CD4-positive, alpha-beta T cell treated with Interleukin-10 for 1 hour (primary cell): ENCODE measurements at places on chromosomes 11 and 22.

- no peak for DNase-seq
Observed at GRCh38 chr11:131108760-131109159, 192.5 kb upstream of the SNX19 start.

GRCh38 chr11:131354251-131354701, 16.1 kb upstream of the NTM start:
- no peak for DNase-seq

DNA sequence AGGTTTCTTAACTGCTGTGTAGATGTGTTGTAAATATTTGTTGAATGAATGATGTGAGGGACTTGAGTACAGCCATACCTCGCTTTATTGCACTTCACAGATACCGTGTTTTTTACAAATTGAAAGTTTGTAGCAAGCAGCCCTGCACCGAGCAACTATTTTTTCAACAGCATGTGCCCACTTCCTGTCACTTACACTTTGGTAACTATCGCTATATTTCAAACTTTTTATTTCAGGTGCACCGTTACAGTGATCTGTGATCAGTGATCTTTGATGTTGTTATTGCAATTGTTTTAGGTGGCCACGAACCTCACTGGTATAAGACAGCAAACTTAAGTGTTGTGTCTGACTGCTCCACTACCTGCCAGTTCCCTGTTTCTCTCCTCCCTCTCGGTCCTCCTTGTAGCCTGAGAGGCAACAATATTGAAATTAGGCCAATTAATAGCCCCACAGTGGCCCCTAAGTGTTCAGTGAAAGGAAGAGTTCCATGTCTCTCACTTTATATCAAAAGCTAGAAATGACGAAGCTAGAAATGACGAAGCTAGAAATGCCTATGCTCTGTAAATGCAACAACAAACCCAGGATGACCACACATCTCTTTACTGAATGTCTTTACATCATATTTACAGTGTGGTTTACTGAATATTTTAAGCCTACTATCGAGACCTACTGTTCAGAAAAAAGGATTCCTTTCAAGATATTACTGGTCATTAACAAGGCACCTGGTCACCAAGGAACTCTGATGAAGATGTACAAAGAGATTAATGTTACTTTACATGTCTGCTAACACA, 1.0 kb downstream of the SFI1 start:
- DNase-seq, result peak; percentile 60

DNA sequence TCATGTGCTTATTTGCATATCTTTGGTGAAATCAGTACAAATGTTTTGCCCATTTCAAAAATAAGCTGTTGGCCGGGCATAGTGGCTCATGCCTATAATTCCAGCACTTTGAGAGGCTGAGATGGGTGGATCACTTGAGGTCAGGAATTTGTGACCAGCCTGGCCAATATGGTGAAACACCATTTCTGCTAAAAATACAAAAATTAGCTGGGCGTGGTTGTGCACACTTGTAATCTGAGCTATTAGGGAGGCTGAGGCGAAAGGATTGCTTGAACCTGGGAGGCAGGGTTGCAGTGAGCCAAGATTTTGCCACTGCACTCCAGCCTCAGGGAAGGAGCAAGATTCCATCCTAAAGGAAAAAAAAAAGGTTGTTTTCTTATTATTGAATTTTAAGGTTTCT, 136.0 kb downstream of the SWAP70 start:
- no peak for DNase-seq

DNA sequence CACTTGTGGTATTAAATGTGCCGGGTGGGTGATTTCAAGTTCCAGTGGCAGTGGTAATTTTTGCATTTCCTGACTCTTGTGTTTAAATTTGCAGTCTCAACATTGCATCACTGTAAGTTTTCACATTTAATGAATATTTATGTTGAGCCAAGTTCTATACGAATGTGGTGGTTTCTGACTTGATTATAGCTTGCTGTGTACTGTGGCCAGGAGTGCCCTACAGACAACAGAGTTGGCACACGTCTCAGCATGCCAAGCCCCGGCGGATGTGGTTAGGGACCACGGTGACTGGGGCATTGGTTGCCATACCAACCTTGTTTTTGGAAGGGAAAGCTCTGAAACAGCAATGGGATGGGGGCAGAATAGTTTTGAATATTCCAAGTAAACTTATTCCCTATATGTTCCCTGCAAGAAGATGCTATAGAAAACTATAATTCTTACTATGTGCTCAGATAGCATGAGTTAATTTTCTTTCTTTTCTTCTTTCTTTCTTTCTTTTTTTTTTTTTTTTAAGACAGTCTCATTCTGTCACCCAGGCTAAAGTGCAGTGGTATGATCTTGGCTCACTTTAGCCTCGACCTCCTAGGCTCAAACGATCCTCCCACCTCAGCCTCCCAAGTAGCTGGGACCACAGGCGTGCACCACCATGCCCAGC, 16.0 kb downstream of the ZNRF3 start:
- DNase-seq, result peak; percentile 52

DNA sequence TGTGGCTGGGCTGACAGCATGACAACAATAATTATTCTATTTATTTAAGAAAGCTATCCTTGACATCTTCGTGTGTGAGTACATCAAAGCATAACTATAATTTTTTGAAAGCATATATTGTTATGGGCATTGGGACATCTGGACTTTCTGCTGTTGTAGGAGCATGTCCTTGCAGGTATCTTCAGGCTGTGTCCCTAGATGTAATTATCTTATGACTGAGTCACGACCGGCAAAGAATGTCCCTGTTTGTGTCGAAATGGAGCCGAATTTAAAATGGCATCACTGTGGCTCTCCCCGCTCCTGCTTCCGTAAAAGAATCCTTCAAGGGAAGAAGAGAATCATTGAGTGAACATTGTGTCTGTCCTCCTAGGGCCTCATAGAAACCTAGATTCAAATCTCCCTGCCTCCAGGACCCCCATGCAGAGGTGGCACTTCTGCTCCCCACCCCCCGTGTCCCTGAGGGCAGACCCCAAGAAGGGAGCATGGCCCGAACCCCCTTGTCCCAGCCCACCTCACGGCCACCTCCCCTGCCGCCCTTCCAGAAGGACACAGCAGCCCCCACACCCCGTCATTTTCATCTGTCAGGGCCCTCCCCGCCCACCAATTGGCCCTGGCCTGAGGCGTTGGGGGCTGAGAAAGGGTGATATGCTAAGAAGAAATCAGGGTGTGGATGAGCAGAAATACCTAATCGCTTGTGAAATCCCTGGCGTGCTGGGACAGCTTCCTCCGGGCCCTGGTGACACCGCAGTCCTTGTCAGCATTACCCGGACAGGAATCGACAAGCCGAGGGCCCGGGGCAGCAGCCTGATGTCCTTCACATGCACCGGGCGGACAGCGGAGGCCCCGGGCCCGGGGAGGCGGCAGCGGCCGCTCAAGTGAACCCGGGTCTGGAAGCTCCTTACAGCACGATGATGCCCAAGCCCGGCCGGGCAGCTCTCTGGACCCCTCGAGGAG, 48.6 kb upstream of the SLC22A12 start:
- DNase-seq, result no peak

DNA sequence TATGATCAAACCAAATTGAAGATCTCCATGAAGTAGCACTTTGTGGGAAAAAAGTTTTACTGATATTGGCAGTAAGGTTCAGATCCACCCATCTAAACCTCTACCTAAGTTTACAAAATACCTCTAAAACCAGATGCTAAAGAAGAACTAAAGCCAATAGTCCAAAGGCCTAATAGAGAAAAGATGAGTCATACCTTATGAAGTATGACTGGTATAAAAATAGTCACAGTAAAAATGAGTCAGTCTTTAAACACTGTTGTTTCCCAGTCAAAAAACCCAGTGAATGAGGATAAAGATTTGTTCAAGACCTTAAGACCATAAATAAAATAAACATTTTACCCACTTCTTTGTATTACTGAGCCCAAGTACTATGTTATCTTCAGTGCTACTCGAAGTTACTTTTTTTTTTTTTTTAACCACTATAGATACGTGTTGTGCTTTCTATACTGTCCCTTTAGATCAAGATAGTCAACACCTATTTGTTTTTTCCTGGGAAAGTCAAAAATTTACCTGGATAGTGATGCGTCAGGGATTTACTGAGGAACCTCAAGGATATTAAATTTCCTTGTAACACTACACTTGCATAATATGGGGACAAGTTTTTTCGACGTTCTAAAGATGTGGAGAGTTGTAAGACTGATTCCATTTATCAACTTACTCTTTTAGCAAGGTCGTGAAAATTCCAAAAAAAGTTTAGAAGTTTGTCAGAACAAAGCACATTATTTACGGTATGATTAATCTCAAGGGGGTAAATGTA, 87.3 kb downstream of the CCDC73 start:
- no peak for DNase-seq

GRCh38 chr11:128515086-128515485, 72.3 kb downstream of the ETS1 start:
- peak; percentile 54 for DNase-seq

- DNase-seq, result no peak
Observed at GRCh38 chr11:110896358-110896757, 184.1 kb upstream of the ARHGAP20 start.

DNA sequence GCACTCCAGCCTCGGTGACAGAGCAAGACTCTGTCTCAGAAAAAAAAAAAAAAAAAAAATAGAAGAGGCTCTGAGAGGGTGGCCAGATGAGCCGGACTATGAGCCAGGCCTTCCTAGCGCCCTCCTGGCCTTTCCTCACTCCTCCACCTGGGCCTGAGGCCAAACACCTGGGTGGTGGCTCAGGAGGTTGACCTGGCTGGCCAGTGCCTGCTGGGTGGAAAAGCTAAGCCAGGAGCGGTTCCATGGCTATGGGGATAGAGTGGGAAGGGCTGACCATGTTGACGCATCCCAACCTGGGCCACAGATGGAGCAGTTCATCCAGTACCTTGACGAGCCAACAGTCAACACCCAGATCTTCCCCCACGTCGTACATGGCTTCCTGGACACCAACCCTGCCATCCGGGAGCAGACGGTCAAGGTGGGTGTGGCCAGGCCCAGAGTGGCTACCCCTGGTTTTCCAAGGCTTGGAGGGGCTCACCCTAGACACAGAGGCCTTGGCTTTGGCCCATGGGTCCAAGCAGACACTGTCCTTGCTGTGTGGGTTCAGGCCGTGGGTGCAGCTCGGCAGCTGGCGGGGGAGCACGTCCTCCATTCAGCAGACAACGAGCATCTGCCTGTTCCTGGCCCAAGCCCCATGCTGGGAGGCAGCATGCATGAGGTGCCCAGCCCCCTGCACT, 7.6 kb downstream of the SCYL1 start:
- no peak for DNase-seq

GRCh38 chr11:116466191-116466590, 306.6 kb downstream of the BUD13 start:
- no peak for DNase-seq

- no peak for DNase-seq
Observed at GRCh38 chr11:40732132-40732531, 727.3 kb downstream of the LRRC4C start.

DNA sequence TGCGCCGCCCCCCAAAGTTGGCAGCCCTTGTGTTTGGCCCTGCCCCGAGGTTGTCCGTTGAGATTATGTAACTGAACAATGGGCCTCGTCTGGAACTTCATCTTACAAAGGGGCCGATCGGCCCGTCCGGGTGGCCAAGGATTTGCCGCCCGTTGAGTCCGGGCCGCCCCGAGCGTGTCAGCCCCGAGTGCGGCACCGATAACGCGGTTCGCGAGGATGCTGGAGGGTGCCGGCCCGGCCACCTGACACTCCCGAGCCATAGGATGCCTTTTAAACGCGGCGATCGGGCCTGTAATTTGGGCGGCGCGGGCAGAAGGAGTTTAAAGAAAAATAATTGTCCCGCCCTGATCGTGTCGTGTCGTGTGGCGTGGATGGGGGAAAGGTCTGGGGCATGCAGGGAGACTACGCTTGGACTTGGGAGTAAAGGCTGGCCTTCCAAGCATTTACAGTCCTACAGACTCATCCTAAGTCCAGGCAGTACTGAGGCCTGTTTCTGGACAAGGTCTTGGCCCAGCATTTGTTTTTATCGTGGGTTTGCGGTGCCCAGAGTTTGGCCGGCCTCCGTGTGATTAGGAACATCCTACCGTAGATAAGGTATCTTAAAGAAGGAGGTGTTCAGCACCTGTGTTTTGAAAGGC, 1.3 kb downstream of the WEE1 start:
- peak; percentile 32 for DNase-seq

DNA sequence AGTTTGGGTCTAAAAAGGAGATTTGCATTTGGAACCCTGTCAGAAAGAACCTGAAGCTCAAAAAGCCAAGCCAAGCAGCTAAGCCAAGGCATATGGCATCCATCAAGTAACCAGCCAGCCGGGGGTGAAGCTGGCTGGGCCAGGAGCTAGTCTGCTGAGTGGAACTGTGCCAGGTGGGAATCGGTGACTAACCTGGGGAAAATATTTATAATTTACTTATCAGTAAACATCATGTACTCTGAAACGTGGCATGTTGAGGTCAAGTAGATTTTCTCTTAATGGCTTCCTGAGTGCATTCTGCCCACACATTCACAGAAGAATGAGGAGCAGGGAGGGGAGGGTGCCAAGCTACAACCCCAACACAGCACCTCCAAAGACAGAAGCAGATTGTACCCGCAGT, 70.5 kb upstream of the SESN3 start:
- no peak for DNase-seq

GRCh38 chr11:6602096-6602940, 1.1 kb downstream of the RRP8 start:
- DNase-seq, result no peak

GRCh38 chr22:31141551-31141950, 1.2 kb upstream of the PLA2G3 start:
- no peak for DNase-seq

DNA sequence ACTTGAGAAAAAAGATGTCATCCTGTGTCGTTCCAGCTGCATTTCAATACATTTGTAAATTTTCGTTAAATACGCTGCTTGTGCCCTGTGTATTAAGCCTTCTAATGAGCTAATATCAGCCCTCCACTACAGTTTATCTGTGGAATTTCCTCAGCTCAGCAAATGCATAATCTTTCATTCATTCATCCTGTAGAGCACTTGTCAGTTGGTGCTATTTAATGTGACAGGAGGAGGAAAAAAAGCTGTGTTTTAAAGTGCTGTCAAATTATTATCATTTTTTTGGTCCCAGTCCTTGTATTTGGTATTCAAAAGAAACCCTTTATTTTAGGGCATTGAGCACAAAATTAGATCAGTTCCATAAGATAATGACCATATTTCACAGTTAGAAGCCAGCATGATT, 184.7 kb downstream of the FAT3 start:
- DNase-seq, result no peak

DNA sequence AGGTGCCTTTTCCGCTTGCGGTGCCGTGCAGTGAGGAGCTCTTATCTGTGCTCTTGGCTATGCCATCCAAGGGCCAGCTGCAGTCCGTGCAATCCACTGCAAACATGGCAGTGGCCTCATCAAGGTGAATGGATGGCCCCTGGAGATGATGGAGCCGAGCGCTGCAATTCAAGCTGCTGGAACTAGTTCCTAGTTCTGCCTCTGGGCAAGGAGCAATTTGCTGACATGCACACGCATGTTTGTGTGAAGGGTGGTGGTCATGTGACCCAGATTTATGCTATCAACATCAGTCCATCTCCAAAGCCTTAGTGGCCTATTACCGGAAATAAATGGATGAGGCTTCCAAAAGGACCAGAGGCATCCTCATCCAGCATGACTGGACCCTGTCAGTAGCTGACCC, 3.1 kb upstream of the EHD1 start:
- DNase-seq, result no peak
